ENCODE measurements at places on chromosomes 12 and 14.

DNA sequence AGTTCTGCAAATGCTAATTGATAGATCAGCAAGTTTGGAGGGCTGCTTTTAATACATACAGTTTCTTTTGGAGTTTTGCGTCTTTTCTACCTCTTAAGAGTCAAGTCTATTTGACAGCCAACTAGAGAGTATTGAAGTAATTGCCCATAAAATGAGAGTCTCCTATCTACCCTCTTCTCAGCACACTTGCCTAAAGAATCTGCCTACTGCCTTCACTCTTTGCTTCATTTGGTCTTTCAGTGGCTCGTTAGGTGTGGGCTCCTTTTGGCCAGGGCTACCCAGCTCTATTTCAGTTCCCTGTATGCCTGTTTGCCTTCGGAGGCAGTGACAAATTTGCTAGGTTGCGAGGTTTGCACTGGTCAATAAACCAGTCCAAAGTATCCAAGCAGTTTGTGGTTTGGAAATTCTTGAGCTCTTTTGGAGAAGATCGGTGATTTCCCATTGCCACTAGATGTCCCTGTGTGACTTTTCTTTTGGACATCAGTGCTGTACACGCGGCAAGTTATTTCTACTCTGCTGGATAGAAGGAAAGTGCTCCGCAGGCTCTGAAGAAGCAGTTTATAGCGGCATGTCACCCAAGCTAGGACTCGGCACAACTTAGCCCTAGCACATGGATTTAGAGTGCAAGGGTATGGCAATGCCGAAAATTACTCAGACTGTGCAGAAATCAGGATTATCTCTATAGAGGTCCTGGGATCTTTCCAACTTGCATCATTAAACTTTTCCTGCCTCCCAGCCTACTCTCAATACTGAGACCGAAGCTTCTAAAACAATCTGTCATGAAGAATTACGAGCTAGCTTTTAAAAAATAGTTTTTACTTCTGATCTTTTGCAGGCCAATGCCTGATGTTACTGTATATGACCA, 38.6 kb downstream of the MGST1 start:
- DNase-seq, result no peak

- no peak for DNase-seq
Observed at GRCh38 chr12:66017736-66018135, 112.8 kb downstream of the LLPH start.

GRCh38 chr12:34600592-34601462, 578.5 kb downstream of the ALG10 start:
- no peak for DNase-seq

GRCh38 chr12:5503774-5504173, 71.9 kb downstream of the NTF3 start:
- peak; percentile 80 for DNase-seq

GRCh38 chr12:80211671-80212070, 112.3 kb downstream of the OTOGL start:
- DNase-seq, result no peak

Data from Peyer's patch (tissue), 4 donors.